ENCODE measurements at places on chromosomes 1 and 21.

GRCh38 chr1:40036574-40036973 is 4.0 kb upstream of the CAP1 start:
- no peak for DNase-seq

GRCh38 chr1:225757927-225758656 is 19.5 kb upstream of the SRP9 start:
- no peak for DNase-seq

DNA sequence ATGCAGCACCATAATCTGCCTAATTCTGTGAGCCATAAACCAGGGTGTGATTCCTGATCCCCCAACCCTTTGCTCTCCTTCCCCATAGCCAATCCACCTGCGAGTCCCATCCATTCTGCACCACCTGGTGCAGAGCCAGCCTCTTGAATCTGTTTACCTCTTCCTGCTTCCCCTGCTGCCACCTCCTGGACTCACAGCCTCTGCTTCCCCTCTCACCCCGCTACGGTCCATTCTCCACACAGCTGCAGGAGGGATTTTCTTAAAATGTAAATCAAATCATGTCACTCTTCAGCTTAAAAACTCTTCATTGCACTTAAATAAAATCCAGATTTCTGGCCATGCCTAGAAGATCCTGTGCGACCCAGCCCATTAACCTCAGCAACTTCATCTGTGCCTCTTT is 186.7 kb downstream of the FOXD2 start:
- no peak for DNase-seq

DNA sequence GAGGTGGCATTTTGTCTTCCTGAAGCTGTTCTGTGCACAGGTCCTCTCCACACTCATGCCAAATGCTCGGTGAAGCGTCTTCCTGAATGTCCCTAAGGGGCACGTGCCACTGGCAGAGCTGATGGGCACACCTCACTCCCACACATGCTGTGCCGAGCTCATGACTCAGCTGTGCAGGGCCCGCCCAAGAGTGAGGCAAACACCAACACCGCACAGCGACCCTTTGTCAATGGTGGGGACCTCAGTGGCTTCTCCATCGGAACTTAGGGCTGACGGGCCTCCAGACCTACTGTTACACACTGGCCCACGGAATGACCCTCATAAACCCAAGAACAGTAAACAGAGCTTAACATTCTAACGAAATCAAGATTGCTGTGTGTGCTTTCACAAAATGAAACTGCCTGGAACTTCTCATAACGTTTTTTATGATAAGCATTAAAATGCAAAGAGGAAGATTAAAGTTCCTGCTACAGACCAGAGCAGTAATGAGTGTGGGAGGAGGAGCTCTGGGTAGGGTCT is 89.3 kb downstream of the SIM2 start:
- no peak for DNase-seq

DNA sequence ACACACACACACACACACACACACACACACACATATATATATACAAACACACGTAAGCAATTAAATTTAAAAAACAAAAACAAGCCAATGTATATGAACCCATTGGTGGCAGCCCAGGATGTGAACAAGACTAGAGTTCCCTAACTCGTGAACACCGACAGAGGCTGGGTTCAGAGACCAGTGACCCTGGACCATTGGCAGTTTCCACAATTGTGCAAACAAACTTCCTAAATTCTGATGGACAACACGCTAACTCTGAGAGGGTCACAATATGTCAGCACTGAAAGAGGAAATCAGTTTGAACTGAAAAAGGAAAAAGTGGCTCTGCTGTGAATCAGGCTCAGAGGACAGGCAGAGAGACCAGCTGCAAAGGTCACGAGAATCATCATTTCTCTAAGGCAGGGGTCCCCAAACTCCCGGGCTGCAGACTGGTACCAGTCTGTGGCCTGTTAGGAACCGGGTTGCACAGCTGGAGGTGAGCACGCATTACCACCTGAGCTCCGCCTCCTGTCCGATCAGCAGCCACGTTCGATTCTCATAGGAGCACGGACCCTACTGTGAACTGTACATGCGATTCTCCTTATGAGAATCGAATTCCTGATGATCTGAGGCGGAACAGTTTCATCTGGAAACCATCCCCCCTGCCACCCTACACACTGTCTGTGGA is 50.5 kb upstream of the ERO1B start:
- DNase-seq: no peak

DNA sequence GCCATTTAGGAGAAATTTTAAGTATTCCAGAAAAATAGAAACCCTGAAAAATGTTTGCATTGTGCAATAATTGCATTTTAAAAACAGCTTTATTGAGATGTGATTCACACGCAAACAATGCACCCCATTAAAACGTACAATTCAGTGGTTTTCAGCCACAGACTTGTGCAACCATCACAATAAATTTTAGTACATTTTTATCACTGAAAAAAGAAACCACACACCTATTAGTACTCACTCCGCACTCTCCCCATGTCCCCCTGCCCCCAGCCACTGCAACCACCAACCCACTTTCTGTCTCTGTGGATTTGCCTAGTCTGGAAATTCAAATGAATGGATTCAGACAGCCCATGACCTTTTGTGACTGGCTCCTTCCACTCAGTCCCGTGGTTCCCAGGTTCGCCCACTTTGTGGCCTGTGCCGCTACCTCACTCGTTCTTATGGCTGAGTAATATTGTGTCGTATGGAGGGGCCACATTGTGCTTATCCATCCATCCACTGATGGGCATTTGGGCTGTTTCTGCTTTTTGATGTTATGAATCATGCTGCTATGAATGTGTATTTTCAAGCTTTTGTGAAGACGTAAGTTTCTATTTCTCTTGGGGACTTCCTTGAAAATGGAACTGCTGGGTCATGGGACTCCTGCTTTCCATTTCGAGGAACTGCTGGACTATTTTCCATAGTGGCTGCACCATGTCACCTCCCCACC is 147.7 kb upstream of the ARHGEF16 start:
- DNase-seq: no peak

GRCh38 chr1:186535388-186536133 is 74.6 kb upstream of the PDC start:
- DNase-seq: no peak

DNA sequence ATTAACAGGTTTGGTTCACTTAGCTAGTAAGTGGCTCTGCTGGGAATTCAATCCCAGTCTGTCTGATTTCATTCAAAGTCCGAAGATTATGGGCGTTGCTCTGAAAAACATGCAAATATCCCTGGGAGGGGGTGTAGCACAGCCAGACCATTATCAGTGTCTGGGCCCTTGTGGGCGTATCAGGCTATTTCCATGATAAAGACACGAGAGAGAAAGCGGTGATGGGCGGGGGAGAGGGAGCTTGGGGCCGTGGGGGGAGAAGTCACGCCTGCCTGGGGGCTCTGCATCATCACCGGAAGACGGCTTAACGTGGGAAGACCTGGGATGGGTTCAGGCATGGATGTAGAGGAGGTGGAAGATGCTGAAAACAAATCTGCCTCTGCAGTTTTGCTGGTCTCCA is 25.8 kb downstream of the IL6R start:
- no peak for DNase-seq

GRCh38 chr1:62724430-62724829 is 36.2 kb upstream of the DOCK7 start:
- no peak for DNase-seq

GRCh38 chr1:86233403-86233802 is 76.8 kb upstream of the COL24A1 start:
- no peak for DNase-seq

- no peak for DNase-seq
Measured at GRCh38 chr1:61174060-61174795, 91.9 kb downstream of the NFIA start.

DNA sequence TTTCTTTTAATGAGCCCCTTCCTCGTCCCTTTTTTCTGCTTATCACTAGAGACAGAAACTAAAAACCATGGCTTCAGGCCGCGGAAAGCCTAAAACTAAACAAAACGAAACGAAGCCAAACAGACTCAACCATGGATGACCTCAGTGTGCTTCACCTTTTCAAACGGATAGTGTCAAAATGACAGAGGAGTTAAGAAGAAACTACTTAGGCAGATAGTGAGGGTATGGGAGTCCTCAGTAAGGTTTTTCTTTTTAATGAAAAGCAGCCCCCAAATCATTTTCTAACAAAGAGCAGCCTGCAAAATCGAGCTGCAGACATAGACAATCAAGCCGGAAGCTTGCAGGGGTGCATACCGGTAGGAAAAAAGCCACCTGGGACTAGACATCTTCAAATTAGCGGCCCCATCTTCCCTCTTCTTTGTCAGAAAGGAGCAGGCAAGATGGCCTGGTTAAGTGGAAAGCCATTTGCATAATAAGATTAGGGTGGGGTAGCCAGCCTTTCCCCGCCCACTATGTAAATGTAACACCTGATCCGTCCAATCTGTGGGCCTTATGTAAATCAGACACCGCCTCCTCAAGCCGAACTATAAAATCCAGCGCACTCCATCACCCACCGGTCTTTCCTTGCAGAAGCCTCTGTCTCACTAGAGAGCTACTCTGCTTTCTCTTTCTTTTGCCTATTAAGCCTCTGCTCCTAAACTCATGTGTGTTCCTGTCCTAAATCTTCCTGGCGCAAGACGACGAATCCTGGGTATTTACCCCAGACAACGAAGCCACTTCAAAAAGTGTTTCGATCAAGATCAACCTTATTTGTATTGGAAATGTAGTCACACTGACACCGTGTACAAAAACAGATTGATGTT is 6.2 kb upstream of the ERO1B start:
- no peak for DNase-seq

DNA sequence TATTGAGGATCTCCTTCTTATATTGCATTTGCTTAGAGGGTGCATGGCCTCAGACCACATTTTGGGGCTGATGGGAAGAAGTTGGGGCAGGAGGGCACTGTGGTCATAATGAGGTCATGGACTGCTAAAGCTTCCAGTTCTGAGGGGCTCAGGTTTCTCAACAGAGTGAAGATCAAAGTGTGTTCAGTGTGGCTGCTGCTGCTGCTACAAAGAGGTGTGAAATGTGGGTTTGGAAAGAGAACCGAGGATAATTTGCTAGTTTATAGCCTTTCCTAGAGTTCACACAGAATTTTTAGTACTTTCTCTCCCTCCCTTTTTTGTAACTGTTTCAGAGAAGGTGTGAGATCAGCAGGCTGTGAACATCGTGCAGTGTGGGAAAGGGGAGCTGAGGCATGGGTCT is 73.3 kb downstream of the CACNA1E start:
- DNase-seq: no peak

GRCh38 chr1:169698976-169699375 is 12.4 kb downstream of the SELL start:
- DNase-seq: no peak

All from stimulated activated CD4-positive, alpha-beta T cell treated with anti-CD3 and anti-CD28 coated beads, TNF-alpha, amount 100 ng/mL, for 1 hour (primary cell).